ENCODE measurements at places on chromosomes 1 and 21. TPM values are rescaled to one million over a fixed set of nuclear protein-coding genes. Genes with fewer than 3 reads are reported as not detected.

GRCh38 chr1:21553116-21553926 lies 44.1 kb downstream of the ALPL start:
- H3K4me1 ChIP-seq = peaks cover 6% of the 10 kb centered on the region
- no peak overlapping the region for H3K27ac ChIP-seq
- H3K27me3 ChIP-seq = no peaks in the 10 kb centered on the region
- H3K4me3 ChIP-seq = no peak overlapping the region

DNA sequence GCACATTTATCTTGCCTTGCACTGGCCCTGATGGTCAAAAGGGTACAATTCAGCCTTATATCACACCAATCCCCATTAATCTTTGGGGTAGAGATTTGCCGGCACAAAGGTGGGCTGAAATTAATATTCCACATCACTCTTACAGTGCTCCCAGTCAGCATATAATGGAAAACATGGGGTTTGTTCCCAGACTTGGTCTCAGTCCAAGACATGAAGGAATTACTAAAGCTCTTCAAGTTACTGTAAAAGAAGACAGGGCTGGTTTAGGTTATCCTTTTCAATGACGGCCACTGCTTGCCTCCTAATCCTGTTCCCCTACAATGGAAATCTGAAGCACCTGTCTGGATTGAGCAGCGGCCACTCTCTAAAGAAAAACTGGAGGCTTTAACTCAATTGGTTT lies 160.7 kb downstream of the IER5 start:
- no peak overlapping the region for H3K4me3 ChIP-seq
- peaks cover 15% of the 10 kb centered on the region for H3K4me1 ChIP-seq
- peak; percentile 37 for DNase-seq
- no peaks in the 10 kb centered on the region for H3K36me3 ChIP-seq
- H3K27ac ChIP-seq = no peak overlapping the region

GRCh38 chr1:40451238-40451585 lies 936 bp downstream of the ZFP69B start:
- no peaks in the 10 kb centered on the region for H3K27me3 ChIP-seq
- peaks cover 4% of the 10 kb centered on the region for H3K36me3 ChIP-seq
- no peak for DNase-seq
- no peak overlapping the region for H3K27ac ChIP-seq
- peaks cover 9% of the 10 kb centered on the region for H3K4me1 ChIP-seq

GRCh38 chr1:55040083-55040932 lies 960 bp downstream of the PCSK9 start:
- no peak overlapping the region for H3K27ac ChIP-seq
- H3K36me3 ChIP-seq = no peaks in the 10 kb centered on the region
- peaks cover 12% of the 10 kb centered on the region for H3K27me3 ChIP-seq
- H3K4me3 ChIP-seq = peak overlapping the region; percentile 33
- DNase-seq = no peak
- H3K4me1 ChIP-seq = peaks cover 7% of the 10 kb centered on the region

DNA sequence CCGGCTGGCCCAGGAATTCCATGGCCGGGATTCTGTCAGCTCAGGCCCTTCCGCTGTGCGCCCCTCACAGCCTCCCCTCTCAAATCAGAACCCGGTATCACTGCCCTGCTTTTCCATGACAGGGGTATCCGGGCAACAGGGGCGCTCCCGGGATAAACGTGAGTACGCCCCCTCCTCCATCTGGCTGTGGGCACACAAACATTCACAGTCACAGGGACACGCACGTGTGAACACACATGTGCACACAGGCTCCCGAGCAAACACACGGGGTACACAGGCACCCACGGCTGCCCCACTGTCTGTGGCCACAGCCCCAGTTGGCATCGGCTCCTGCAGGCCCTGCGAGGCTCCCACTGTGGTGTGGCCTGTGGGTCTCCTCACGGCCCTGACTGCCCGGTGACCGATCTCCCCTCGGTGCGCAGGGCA lies 16.7 kb downstream of the COL6A1 start:
- peaks cover 98% of the 10 kb centered on the region for H3K36me3 ChIP-seq
- H3K27ac ChIP-seq = peak overlapping the region; percentile 79
- DNase-seq = no peak
- H3K4me3 ChIP-seq = no peak overlapping the region

GRCh38 chr1:11576109-11576875 lies 77.9 kb downstream of the FBXO2 start:
- no peaks in the 10 kb centered on the region for H3K36me3 ChIP-seq
- H3K4me3 ChIP-seq = no peak overlapping the region
- H3K27me3 ChIP-seq = peaks cover 60% of the 10 kb centered on the region
- no peaks in the 10 kb centered on the region for H3K4me1 ChIP-seq
- no peak for DNase-seq

- H3K27me3 ChIP-seq = peaks cover 14% of the 10 kb centered on the region
- no peaks in the 10 kb centered on the region for H3K36me3 ChIP-seq
- DNase-seq = no peak
- H3K4me1 ChIP-seq = peaks cover 11% of the 10 kb centered on the region
Observed at GRCh38 chr1:10889650-10890353, 93.4 kb upstream of the CASZ1 start.

DNA sequence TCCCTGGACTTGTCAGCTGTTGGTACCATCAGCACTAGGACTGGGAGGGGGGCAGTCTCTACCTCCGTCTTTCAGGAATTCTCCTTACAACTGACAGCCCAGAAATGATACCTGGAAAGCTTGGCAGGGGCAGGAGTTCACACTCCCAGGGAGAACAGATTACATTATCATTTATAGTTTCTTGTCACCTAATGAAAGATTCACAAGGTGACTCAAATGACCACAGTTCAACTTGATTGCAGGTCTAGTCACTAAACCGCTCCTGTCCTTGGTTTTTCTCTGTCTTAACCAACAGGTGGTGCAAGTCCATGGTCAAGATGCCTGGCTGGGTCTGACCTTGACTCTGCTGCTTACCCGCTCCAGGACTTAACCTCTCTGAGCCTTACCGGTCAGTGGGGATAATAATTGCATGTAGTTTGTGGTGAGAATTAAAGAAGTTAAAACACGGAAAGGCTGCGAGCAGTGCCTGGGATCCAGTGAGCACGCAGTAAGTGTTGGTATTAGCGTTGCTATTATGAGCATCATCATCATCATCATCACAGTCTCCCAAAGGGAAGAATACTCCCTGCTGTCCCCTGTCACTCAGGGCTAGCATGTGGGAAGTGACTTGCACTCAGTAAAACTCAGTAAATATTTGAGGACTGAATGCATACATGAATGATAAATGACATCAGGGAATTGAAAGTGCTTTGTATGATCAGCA lies 125.3 kb upstream of the CD34 start:
- no peak overlapping the region for H3K4me3 ChIP-seq
- H3K4me1 ChIP-seq = peaks cover 4% of the 10 kb centered on the region
- H3K27me3 ChIP-seq = no peaks in the 10 kb centered on the region
- no peak overlapping the region for H3K27ac ChIP-seq
- H3K36me3 ChIP-seq = peaks cover 99% of the 10 kb centered on the region

- H3K27me3 ChIP-seq = no peaks in the 10 kb centered on the region
- DNase-seq = no peak
- H3K4me3 ChIP-seq = no peak overlapping the region
- H3K27ac ChIP-seq = no peak overlapping the region
Observed at GRCh38 chr1:54814571-54814970, 13.4 kb upstream of the TTC22 start.

GRCh38 chr1:246773213-246773641 lies 49.0 kb downstream of the SCCPDH start:
- H3K27me3 ChIP-seq = no peaks in the 10 kb centered on the region
- no peak for DNase-seq
- H3K4me1 ChIP-seq = peaks cover 8% of the 10 kb centered on the region
- H3K4me3 ChIP-seq = no peak overlapping the region
- H3K36me3 ChIP-seq = peaks cover 63% of the 10 kb centered on the region

DNA sequence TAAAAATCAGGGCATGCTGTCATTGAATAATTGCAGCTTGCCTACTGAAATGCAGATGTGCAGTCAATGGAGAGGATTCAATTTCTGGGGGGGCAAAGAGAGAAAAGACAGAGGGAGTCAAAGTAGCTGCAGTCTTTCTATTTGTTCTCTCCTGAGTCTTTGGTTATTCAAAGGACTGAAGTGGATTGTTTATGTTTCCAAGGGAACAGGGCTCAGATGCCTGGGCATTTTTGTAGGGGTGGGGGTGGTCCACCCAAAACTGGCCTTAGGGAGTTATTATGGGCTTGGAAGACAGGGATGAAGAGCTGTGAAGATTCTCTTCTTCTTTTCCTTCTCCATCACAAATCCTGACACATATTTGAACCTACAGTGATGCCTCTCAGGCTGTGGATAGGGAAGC lies 408.8 kb upstream of the DAB1 start:
- H3K27ac ChIP-seq = no peak overlapping the region
- H3K27me3 ChIP-seq = no peaks in the 10 kb centered on the region
- DNase-seq = no peak
- no peaks in the 10 kb centered on the region for H3K4me1 ChIP-seq
- H3K4me3 ChIP-seq = no peak overlapping the region

DNA sequence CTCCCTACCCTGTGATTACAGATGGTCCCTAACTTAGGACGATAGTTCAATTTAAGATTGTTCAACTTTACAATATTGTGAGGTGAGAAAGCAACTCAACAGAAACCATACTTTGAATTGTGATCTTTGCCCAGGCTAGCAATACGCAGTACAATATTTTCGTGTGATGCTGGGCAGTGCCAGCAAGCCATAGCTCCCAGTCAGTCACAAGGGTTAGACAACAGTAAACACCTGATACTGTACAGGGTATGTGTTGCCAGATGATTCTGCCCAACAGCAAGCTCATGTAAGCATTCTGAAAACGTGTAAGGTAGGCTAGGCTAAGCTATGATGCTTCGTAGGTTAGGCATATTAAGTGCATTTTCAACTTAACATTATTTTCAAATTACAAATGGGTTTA lies 11.9 kb downstream of the GPBP1L1 start:
- H3K4me3 ChIP-seq = no peak overlapping the region
- H3K4me1 ChIP-seq = peaks cover 77% of the 10 kb centered on the region
- H3K36me3 ChIP-seq = no peaks in the 10 kb centered on the region
- H3K27ac ChIP-seq = no peak overlapping the region
- no peak for DNase-seq
- no peaks in the 10 kb centered on the region for H3K27me3 ChIP-seq

GRCh38 chr1:98210563-98210962 lies 289.7 kb upstream of the DPYD start:
- no peaks in the 10 kb centered on the region for H3K4me1 ChIP-seq
- DNase-seq = no peak
- no peaks in the 10 kb centered on the region for H3K36me3 ChIP-seq
- H3K27ac ChIP-seq = no peak overlapping the region
- H3K27me3 ChIP-seq = no peaks in the 10 kb centered on the region
- H3K4me3 ChIP-seq = no peak overlapping the region

DNA sequence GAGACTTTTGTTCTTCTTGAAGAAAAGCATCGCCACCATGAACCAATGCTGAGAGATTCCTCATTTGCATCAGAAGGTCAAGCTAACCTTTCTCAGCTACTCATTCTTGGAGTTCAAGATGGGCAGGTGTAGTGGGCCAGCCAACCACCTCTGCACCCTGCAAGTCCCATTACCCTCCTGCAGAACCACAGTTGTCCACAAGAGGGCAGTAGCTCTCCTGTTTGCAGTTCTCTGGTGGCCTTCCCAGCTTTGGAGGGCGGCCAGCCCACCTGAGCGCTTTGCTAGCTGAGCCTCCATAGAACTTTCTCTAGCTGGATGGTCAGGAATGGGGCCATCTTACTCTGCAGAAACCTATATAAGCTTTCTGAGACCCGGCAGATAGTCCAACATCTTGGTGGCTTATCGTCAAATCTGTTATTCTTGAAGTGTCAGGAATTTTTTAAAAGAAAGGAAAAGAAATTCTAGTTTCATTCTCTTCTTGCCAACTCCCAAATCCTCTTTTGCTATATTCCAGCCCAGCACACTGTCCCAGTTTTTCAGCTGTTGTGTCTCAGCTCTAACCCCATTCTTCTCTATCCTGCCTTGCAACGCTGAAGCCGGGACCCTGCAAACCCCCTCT lies 11.0 kb upstream of the LMX1A start:
- DNase-seq = no peak
- peaks cover 10% of the 10 kb centered on the region for H3K4me1 ChIP-seq
- no peaks in the 10 kb centered on the region for H3K36me3 ChIP-seq
- H3K27ac ChIP-seq = no peak overlapping the region

DNA sequence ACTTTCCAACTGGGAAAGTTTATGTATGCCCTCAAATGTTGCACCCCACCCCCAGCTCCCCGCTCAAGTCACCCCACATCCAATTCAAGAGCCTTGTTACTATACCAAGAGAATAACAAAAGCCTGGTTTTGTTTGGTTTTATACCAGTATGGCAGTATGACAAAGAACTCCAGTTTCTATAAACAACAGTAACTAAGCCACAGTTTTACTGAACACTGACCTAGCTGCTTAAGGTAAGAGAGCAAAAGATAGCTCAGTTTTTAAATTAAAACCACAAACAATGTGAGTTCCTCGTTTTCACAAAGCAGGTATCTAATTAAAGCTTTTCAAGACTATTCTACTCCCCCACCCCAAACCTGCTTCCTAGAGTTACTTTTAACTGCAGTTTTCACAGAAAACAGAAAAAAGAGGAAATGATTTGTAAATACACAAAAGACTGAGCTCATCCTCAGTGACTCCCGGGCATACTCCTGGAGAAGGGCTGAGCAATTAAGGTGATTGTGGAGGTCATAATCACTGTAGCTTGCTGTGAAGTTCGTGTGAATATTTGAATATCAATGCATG lies 59.3 kb upstream of the LHX8 start:
- no peaks in the 10 kb centered on the region for H3K27me3 ChIP-seq
- no peaks in the 10 kb centered on the region for H3K36me3 ChIP-seq
- DNase-seq = no peak
- no peak overlapping the region for H3K27ac ChIP-seq

DNA sequence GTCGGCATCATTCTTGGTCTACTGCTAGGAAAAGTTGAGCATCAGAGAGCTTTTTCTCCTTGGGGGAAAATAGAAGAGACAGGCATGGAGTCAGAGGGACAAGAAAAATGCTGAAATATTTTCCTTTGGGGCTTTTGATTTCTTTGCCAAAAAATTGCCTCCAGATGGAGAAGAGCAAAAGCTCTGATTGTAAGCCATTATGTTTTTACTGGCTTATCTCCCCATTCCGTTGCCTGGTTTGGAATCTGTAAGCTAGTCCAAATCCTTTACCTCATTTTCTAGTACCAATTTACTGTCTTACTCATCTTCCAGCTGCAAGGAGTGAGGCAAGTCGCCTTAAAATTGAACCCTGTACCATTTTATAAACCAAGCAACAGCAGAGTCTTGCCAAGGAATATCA lies 23.3 kb upstream of the NBL1 start:
- H3K27ac ChIP-seq = peak overlapping the region; percentile 66
- no peaks in the 10 kb centered on the region for H3K27me3 ChIP-seq
- no peak overlapping the region for H3K4me3 ChIP-seq
- H3K36me3 ChIP-seq = peaks cover 42% of the 10 kb centered on the region
- H3K4me1 ChIP-seq = peaks cover 95% of the 10 kb centered on the region
- DNase-seq = no peak

GRCh38 chr1:43708002-43708410 lies 670 bp downstream of the ST3GAL3 start:
- peaks cover 21% of the 10 kb centered on the region for H3K36me3 ChIP-seq
- DNase-seq = no peak
- H3K4me1 ChIP-seq = peaks cover 35% of the 10 kb centered on the region
- no peaks in the 10 kb centered on the region for H3K27me3 ChIP-seq
- peak overlapping the region; percentile 86 for H3K4me3 ChIP-seq

GRCh38 chr1:247360116-247360898 lies 28.6 kb upstream of the ZNF496 start:
- H3K36me3 ChIP-seq = no peaks in the 10 kb centered on the region
- DNase-seq = no peak
- peak overlapping the region; percentile 57 for H3K27ac ChIP-seq

- DNase-seq = no peak
- no peaks in the 10 kb centered on the region for H3K36me3 ChIP-seq
- no peaks in the 10 kb centered on the region for H3K27me3 ChIP-seq
- H3K4me3 ChIP-seq = no peak overlapping the region
Observed at GRCh38 chr1:172255223-172255560, 165.3 kb upstream of the C1orf105 start.

B3GALT2 gene
- 2.5 TPM for total RNA-seq

PLA2G2D gene
- not detected for total RNA-seq

DISP1 gene
- 10.0 TPM for total RNA-seq

FCRL4 gene
- total RNA-seq = not detected

OR2T35 gene
- total RNA-seq = not detected

FCAMR gene
- total RNA-seq = not detected

SERPINC1 gene
- not detected for total RNA-seq

Data from esophagus muscularis mucosa (tissue), 4 donors.